ENCODE measurements at places on chromosomes 5 and 9. TPM values are rescaled to one million over a fixed set of nuclear protein-coding genes. Genes with fewer than 3 reads are reported as not detected.
A peak's percentile ranks its signal among the peaks of the same experiment; 100 is the strongest.

Gene KIAA0825
- polyA plus RNA-seq, result 1.4 TPM

DNA sequence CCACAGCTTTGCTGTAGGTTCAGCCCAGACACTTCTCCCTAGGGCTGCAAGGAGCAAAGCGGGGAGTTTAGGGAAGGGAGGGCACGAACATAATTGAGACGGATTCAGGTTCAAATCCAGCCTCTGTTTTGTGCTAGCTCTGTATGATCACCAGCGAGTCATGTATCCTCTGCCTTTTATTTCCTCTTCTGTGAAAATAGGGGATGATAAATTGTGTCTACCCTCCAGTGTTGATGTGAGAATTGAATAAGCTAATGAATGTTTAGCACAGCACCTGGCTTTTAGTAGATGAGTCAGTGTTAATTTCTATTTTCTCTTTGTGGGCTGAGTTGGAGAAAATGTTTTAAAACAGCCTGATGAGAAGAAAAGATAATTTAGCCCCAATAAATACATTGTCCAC lies 6.2 kb downstream of the MLANA start:
- no peak for DNase-seq

Gene OMD
- not detected for polyA plus RNA-seq

GRCh38 chr9:134928436-134929192 lies 10.9 kb upstream of the FCN1 start:
- no peak for DNase-seq

DNA sequence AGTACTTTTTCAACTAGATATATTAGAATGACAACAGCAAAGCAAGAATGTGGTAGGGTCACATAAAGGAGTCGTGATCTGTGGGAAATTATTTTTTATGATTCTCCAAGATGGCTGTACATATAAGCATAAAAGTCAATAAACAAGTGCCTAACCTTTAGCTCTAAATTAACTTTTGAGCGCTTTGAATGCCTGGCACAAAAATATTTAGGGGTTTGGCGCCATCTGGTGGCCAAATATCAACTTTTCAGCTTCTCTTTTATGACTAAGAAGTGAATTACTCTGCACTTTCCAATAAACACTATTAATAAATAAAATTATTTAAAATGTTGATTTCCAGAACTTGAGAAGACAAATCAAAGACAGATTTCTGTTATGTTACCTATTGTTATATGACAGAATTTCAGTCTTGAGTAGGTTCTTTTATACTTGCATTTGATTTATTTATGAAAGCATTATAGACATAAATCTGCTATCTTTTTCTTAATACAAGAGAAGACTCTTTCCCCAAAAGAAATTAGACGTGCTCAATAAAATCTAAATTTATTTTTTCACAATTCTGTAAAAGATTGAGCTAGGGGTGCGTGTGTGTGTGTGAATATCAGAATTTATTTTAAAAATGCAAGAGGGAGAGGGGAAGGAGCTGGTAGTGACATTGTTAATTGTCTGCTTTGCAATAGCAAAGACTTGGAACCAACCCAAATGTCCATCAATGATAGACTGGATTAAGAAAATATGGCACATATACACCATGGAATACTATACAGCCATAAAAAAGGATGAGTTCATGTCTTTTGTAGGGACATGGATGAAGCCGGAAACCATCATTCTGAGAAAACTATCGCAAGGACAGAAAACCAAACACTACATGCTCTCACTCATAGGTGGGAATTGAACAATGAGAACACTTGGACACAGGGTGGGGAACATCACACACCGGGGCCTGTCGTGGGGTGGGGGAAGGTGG lies 36.7 kb upstream of the ARRDC3 start:
- peak; percentile 51 for DNase-seq

Gene CSF2
- not detected for polyA plus RNA-seq

DNA sequence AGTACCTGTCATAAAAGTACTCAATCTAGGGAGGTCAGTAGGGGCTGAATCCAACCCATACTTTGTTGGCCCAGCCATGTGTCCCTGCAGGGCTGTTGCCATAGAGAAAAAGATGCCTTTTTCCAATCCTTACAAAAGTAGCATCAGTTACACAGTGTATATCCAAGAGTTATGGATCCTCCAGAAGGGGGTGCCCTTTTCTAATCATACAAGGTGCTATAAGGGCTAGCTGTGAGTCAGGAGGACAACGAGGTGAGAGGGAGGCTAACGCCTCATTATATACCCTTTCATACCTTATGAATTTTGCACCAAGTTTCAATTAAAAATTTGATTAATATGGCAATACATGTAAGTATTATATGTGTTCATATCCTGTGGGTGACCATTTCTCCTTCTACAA lies 4.8 kb downstream of the KIAA0825 start:
- DNase-seq, result peak; percentile 23

- no peak for DNase-seq
Observed at GRCh38 chr5:163832155-163832554, 326.7 kb downstream of the MAT2B start.

Gene SLC25A2
- polyA plus RNA-seq, result not detected

DNA sequence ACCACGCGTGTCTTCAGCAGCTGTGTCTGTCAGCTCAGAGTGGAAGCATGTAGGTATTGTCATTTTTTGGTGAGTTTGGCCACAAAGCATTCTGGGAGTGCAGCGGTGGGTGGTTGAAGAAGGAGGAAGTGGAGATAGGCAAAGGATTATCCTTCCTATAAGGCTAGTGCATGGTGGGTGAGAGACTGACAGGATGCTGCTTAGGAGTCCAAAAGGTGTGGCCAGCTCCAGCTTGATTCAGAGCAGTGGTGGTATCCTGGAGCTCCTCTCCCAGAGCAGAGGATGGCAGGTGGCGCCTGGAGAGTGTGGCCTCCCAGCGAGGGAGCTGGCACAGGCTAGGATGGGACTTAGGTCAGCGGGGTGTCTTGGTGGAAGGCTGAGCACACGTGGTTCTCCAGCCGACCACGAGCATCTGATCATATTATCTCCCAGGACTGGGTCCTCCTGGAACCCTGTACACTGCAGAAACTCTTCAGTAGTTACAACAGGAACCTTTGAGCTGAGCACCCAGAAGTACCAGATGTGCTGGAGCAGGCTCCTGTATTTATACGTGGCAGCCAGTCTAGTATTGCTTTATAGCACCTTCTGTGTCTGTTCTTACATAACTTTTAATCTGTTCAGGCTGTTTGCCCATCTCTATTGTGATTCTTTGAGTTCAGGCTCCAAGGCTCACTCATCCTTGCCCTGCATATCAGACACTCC lies 29.6 kb downstream of the MAML1 start:
- DNase-seq, result peak; percentile 57

DNA sequence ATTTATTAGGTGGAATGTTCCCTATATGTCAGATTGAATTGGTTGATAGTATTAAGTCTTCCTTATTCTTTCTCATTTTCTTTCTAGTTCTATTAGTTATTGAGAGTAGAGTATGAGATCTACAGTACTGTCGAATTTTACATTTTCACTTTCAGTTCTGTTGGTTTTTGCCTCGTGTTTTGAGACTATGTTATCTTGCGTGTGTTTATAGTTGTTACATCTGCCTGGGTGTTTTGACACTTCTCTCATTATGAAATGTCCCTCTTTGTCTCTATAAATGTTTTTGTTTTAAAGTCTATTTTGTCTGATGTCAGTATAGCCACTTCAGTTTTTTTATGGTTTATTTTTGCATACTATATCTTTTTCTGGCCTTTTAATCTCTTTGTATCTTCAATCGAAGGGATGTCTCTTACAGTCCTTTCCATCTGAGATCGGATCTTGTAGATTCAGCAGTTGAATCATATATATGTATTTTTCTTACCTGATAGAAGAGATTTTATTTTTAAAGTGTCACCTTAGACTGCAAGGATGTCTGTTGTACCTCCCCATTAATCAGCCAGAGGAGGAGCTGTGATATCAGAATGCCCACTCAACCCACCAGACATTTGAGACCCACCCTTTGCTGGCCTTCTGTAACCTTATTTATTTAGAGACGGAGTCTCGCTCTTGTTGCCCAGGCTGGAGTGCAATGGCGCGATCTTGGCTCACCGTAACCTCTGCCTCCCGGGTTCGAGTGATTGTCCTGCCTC lies 20.7 kb downstream of the EHMT1 start:
- no peak for DNase-seq

Gene PIP5KL1
- not detected for polyA plus RNA-seq

Gene GAPT
- 382 TPM for polyA plus RNA-seq

Gene IFNA21
- polyA plus RNA-seq, result not detected

Gene SVEP1
- not detected for polyA plus RNA-seq

GRCh38 chr9:92463984-92464383 lies 18.3 kb downstream of the ASPN start:
- DNase-seq, result no peak

Gene SLCO4C1
- polyA plus RNA-seq, result not detected

DNA sequence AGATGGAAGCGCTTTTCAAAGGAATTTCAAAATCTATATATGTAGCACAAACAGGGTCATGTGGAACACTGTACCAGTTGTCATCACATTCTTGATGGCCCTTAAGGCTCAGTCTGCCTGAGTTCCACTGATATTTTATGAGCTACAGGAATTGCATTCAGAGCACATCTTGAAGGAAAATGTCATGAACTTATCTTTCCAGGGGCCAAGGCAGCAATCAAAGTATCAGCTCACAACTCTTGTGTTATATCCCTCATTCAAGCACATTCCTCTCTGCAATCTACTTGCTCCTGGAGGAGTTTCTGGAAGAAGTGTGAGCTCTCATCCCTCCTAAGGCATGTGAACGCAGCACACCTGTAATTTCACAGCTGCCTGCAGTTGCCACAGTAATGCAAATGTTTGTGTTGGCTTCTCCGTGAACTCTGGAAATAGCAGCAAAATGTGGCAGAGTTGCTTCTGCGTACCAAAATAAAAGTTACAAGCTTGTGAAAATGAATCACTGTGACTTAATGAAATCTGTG lies 89.7 kb upstream of the EQTN start:
- DNase-seq, result no peak

Gene EQTN
- 0.37 TPM for polyA plus RNA-seq

Gene PDLIM4
- not detected for polyA plus RNA-seq

DNA sequence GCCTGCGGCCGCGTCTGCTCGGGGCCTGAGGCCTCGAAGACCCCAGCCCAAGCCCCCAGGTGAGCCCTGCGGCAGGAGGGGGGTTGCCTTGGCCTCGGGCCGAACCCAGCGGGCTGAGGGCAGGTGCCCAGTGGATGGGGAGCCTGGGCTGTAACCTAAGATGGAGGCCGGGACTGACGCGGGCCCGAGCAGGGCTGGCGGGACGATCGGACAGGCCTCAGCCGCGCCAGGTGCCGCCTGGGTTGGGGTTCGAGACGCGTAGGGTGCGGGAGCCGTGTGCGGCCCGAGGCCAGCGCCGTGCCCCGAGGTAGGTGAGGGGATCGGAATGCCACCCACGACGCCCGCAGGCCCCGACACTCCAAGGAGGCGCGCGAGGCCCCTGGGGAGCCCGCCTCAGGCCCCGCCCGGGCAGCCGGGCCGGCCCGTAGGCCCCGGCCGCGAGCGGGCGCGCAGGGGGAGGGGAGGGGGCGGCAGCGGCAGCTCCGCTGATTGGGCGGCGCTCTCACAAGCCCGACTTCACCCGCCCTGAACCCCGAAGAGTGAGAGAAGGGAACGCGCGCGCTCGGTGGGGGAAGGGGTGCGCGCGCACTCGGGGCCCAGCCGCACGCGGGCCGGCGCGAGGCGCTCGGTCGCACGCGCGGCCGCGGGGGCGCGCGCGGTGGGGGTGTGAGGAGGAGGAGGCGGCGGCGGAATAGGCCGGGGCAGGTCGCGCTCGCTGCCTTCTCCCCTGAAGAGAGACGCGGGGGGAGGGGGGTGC lies at the start of gene NSD1:
Gene NSD1 (plus strand): TSS at position 678 of the 757 bp plus-strand sequence. CDS start 1,331 bp downstream, outside the sequence.
- peak; percentile 90 for DNase-seq

- no peak for DNase-seq
Observed at GRCh38 chr5:179769271-179769670, 24.5 kb upstream of the LTC4S start.

- DNase-seq, result no peak
Observed at GRCh38 chr5:37738057-37738691, 101.7 kb downstream of the GDNF start.

DNA sequence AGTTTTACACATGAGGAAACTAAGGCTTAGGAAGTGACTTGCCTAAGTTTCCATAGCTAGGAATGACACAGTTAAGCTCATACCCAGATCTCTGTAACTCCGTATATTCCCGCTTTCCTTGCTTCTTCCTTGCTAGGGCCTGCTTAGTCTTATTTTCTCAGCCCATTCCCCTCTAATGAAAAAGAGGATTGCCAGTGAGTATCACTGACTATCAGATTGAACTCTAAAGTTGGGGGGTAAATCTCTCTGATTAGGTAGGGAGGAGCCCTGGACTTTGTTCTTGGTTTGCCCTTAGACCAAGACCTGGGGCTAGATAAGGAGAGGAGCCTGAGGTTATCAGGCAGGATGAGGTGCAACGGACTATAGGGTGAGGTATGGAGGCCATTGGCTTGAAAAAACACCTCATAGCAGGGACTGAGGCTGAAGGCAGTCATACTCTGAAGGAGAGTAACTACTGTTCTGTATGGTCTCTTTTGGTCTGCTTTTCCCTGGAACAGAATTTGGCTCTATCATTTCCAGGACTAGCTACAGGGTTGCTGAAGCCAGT lies 2.5 kb downstream of the TRIM32 start:
- no peak for DNase-seq

Gene C1QTNF2
- polyA plus RNA-seq, result not detected
